ENCODE measurements at places on chromosomes 3 and 15.
A peak's percentile ranks its signal among the peaks of the same experiment; 100 is the strongest.

- no peak for DNase-seq
These were observed 265.7 kb downstream of the DIPK2A start for GRCh38 chr3:144237351-144237750.

DNA sequence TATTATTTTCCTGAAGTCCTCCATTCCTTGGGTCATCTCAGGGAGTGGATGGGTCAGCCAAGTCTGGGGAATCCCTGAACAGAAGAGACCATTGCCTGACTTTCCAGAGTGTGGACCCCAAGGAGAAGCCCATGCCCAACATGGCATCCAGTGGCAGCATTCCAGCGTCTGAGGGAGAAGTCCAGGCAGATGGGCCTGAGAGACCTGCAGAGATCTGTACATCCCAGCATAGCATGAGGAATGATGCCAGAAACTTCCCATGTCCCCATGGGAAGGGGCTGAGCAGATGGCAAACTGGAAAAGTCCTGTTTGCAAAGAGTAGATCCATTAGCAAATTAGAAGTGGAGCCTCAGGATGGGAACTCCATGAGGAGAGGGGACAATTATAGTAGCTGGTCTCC is 17.6 kb upstream of the COLQ start:
- DNase-seq: no peak

GRCh38 chr15:50224606-50225005 is 40.9 kb downstream of the HDC start:
- DNase-seq: no peak

DNA sequence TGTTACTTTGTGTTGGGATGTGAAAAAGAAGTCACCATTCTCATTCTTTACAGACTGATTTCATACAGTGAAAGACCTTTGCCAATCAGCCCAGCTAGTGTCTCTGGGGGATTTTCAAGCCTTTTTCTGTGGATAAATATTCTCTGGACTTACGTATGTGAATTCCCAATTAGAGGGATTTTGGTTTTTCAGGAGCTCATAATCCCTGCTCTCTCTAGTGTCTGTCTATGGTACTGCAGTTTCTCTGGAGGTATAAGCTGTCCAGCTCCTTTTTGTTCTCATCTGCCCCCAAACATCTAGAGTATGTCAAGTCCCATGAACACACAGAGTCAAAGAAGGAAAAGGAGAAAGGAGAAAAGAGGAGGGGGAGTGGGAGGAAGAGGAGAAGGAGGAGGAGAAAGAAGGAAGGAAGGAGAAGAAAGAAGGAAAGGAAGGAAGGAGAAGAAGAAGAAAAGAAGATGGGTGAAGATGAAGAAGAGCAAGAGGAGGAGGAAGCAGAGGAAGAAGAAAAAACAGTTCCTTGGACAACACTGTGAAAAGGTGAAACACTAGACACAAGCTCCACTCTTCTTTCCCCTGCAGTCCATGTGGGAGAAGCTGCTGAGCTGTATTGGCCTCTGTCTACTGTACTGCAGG is 218.6 kb downstream of the GREM1 start:
- DNase-seq: peak; percentile 35

- DNase-seq: no peak
These were observed 12.7 kb upstream of the TMCO5A start for GRCh38 chr15:37921527-37922385.

GRCh38 chr3:170848292-170848917 is 21.6 kb downstream of the RPL22L1 start:
- peak; percentile 27 for DNase-seq

GRCh38 chr15:99732751-99733267 is 428 bp downstream of the LYSMD4 start:
- no peak for DNase-seq

- no peak for DNase-seq
These were observed 57.6 kb downstream of the RARB start for GRCh38 chr3:25485673-25486072.

DNA sequence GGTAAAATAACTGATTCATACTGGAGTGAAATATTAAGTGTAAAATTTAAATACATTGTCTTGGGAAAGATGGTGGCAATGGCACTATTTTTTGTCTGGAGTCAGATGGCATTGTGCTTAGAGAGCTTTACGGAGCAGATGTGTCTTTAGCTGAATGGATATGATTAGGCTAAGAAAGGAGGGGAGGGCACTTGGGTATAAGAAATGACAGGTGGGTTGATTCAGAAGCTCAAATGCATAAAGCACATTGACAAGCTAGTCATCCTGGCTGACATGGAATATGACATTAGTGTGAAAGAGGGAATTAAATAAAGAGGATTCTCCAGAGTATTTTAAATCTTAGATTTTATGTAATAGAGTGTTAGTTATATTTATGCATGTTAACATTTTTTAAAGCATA is 570.1 kb upstream of the CBLB start:
- DNase-seq: no peak

DNA sequence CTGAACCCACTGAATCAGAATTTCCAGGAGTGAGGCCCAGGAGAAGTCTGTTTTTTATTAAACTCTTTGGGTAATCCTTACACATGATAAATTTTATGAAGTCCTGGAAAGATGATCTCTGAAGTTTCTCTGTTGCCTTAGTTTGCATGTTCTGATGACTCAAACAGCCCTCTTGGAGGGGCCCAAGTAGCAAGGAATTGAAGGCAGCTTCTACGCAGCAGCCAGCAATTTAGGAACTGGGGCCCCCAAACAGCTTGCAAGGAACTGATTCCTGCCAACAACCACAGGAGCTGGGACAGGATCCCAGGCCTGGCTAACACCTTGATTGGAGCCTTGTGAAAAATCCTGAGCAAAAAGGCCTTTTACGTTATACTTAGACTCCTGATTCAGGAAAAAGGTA is 5.4 kb upstream of the ACP3 start:
- no peak for DNase-seq

GRCh38 chr3:107465064-107465631 is 57.6 kb upstream of the BBX start:
- DNase-seq: no peak

DNA sequence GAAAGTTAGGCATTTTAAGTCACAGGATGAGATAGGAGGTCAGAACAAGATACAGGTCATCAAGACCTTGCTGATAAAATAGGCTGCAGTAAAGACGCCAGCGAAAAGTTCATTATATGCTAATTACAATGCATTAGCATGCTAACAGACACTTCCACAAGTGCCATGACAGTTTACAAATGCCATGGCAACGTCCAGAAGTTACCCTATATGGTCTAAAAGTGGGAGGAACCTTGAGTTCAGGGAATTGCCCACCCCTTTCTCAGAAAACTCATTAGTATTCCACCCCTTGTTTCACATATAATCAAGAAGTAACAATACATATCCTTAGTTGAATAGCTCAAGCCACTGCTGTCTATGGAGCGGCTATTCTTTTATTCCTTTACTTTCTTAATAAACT is 92.7 kb upstream of the PLXND1 start:
- no peak for DNase-seq

GRCh38 chr3:45548681-45549075 is 45.9 kb upstream of the LIMD1 start:
- DNase-seq: no peak

DNA sequence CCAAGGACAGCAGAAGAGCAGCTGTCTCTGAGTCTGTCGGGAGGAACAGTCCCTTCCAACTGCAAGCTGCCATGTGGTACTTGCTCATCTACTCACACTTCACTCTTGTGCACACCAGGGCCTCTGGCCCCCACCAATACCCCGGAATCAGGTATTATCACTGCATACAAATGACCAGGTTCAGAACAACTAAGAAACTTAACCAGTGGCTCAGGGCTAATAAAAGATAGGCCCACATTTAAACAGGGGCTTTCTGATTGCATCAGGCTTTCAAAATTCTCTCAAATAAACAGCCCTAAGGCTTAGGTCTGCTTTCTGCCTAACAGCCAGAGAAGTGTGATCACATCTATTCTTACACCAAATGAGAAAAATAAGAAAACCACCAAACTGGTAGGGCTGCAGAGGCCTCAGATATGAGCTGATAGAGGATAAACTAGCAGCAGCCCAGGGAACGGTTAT is 20.7 kb downstream of the CCDC12 start:
- DNase-seq: no peak

GRCh38 chr15:47523681-47524475 is 193.4 kb upstream of the SEMA6D start:
- no peak for DNase-seq

DNA sequence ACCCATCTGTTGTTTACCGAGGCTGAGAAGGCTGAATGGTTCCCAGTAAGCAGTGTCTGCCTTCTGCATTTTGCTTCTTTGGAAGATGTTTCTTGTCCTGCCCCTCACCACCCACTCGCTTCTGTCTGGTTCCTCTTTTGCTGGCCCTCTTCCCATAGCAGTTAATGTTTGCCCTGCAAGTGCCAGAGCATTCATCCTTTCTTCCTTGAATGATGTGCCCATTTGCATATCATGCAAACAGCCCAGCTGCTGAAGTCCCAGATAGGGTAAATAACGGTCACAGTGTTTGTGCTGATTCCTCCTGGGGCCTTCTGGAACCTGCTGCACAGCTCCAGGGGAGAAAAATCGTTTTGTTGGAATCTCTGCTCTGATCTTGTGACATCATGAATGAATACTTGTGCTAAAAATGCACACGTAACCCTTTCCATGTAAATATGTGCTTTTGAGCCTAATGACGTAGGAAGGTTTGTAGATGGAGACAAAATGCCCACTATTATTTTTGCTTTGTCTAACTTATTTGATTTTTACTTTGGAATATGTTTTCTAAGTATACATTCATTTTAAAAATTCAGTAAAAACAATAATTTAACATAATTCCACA is 381.0 kb downstream of the SOX2 start:
- peak; percentile 43 for DNase-seq
